Endothelial cell of umbilical vein (primary cell): ENCODE measurements at places on chromosomes 7 and 10. TPM values are rescaled to one million over a fixed set of nuclear protein-coding genes. Genes with fewer than 3 reads are reported as not detected.

DNA sequence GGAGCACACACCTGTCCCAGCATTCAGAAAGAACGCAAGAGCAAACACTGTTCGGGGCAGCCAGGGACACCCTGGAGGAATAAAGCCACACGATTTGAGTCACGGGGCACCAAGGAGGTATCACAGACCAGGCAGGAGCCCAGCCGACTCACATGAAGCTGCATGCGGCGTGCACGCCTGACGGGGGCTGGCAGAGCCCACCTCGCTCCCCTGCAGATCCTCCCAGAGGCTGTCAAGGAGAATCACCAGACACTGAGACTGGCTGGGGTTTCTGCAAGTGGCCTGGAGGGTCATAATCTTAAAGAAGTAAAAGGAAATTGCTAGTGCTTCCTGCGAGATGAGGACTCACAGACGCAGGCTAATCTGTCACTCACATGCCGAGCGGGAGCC is 61.6 kb downstream of the TCERG1L start:
- DNase-seq: no peak

DNA sequence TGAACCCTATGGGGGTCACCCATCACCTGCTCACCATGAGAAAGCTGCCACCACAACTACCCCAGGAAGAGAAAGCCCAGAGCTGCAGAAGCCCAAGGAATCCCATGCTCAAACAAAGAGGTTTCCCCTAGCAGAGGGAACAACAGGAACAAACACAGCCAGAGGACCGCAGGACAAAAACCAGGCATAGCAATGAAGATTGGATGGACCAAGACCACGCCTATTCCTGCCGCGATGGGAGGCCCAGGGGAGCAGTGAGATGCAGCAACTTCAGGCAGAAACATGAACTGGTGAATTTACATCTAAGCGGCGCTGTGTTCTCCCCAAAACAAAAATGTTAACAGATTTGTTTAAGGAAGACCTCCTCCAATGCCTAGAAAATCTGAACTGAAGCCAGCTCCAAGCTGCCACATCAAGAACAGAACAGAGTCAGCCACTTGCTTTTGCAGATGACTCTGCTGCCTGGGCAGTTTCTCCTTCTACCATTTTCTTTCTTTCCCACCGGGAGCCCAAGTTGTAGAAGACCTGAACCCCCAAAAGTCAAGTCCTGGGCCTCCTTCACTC is 134.2 kb upstream of the NEBL start:
- DNase-seq: no peak

DNA sequence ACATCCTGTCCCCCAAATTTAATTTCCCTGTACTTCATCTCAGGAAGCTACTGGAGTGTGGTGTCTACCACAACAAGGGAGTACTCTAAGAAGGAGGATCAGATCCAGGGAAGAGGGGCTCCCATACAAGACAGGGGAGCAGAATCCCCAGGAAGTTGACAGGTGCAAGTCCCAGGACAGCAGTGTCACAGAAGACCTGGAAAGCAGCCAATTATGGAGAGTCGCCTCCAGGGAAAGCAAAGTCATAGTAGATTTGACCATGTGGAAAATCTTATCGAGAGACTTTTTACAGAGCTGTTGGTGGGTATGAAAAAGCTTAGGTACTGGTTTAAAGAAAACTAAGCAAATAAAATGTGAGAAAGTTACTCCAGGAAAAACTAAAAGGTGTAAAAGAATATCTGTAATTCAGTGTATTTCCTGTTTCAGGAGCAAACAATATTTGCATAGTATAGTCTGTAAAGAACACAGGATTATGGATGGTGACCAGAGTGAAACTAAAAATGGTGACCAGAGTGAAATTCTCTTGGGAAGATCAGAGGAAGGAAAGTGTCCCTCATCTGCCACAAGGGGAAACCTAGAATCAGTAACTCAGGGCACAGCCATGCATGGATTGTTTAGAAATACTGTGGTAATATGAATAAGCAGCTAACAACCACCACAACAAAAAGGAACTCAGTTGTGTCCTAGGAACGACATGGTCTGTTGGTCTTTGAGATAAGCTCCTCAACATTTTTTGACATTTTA is 44.5 kb downstream of the LANCL2 start:
- no peak for DNase-seq

DNA sequence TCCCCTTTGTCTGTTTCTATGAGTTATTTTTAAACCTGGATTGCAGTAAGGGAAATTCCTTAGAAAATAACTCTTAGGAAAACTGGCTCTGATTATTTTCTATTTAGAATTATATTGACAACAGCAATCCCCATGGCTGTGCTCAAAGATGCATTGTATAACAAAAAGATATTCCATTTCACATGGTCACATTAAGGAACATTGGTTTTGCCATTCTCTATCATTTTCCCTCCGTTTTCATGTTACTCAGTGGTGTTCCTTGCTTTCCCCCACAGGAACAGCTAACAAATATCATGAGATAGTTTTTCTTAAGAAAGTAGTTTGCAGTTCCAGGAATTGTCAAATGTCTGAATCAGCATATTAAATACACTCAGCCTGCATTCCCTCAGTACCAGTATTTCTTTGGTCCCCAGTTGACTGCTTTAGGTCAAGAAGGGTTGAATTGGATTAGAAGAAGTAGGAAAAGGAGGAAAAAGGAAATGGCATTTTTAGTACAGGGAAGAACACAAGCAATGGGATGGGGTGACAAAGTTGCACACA is 436.7 kb downstream of the TNS3 start:
- no peak for DNase-seq

The PLXDC2 gene
- total RNA-seq: 0.53 and 1.2 TPM in 2 replicates

The NUTM2A gene
- total RNA-seq: 0.14 and 0.73 TPM in 2 replicates

The PRKCQ gene
- 0.55 and 0.58 TPM in 2 replicates for total RNA-seq

The MSS51 gene
- 3.1 and 3.5 TPM in 2 replicates for total RNA-seq
